IPS DF 6.9 (cell line): ENCODE measurements at places on chromosomes 6 and 20.

GRCh38 chr20:60408435-60408834 lies 450.2 kb downstream of the CDH26 start:
- H3K27me3 ChIP-seq = no peaks in the 10 kb centered on the region
- no peak overlapping the region for H3K27ac ChIP-seq
- no peak overlapping the region for H3K4me3 ChIP-seq
- DNase-seq = no peak
- no peaks in the 10 kb centered on the region for H3K36me3 ChIP-seq

DNA sequence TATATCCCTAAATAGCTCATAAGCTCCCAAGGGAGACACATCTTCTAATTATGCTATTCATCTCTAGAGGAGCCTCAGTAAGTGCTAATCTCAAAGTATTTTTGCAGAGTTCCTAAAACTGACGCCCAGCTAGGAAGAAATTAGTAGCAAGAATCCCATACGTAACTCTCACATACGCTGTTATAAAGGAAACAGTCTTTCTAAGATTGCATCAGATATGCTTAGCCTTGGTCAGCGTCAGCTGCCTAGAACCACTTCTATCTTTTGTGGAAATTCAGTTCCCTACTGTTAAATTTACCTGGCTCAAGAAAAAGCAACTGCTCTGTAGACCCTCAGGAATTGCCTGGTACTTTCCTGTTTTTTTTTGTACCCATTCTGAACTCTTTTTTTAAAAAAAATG lies 13.6 kb downstream of the RIPOR2 start:
- H3K36me3 ChIP-seq = no peaks in the 10 kb centered on the region
- DNase-seq = no peak
- no peaks in the 10 kb centered on the region for H3K27me3 ChIP-seq

- peaks cover 10% of the 10 kb centered on the region; the same call in 1 of the 2 replicates for H3K27me3 ChIP-seq
- H3K36me3 ChIP-seq = no peaks in the 10 kb centered on the region
- no peak overlapping the region for H3K27ac ChIP-seq
These were observed 159.7 kb upstream of the ZNF337 start for GRCh38 chr20:25856256-25856884.

GRCh38 chr6:34645627-34646026 lies 50.9 kb downstream of the ILRUN start:
- H3K27ac ChIP-seq = no peak overlapping the region
- H3K27me3 ChIP-seq = no peaks in the 10 kb centered on the region
- no peaks in the 10 kb centered on the region for H3K36me3 ChIP-seq
- no peaks in the 10 kb centered on the region for H3K4me1 ChIP-seq

DNA sequence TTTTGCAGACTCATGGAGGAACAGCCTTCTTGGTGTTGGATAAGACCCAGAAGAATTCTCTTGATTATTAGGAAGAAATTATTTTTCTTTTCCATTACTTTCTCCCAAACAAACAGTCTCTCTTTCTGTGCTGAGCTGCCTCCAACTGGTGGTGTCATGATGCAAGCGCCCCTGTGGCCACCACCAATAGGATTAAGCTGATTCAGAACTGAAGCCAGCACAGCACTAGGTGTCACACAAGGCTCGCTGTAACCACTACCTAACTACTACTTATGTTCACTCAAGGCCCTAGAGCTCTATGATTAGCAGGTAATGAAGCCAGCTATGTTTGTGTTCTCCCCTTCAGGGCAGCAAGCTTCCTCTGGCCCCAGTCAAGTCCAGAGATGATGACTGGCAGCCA lies 123.4 kb downstream of the HTR1B start:
- no peaks in the 10 kb centered on the region for H3K36me3 ChIP-seq
- H3K27me3 ChIP-seq = no peaks in the 10 kb centered on the region
- no peak overlapping the region for H3K4me3 ChIP-seq

GRCh38 chr6:64270083-64270482 lies 634.5 kb downstream of the PHF3 start:
- H3K27me3 ChIP-seq = no peaks in the 10 kb centered on the region
- H3K4me1 ChIP-seq = no peaks in the 10 kb centered on the region
- H3K36me3 ChIP-seq = no peaks in the 10 kb centered on the region
- H3K27ac ChIP-seq = no peak overlapping the region

GRCh38 chr6:132817554-132818403 lies 3.4 kb downstream of the RPS12 start:
- H3K4me1 ChIP-seq = peaks cover 2% of the 10 kb centered on the region; the same call in 1 of the 2 replicates
- H3K4me3 ChIP-seq = no peak overlapping the region
- no peak for DNase-seq
- H3K36me3 ChIP-seq = peaks cover 27% of the 10 kb centered on the region; the same call in 1 of the 2 replicates
- H3K27ac ChIP-seq = no peak overlapping the region
- H3K27me3 ChIP-seq = no peaks in the 10 kb centered on the region

GRCh38 chr6:18978337-18979128 lies 591.4 kb downstream of the RNF144B start:
- no peak overlapping the region for H3K4me3 ChIP-seq
- no peaks in the 10 kb centered on the region for H3K27me3 ChIP-seq
- H3K36me3 ChIP-seq = no peaks in the 10 kb centered on the region
- H3K4me1 ChIP-seq = no peaks in the 10 kb centered on the region

DNA sequence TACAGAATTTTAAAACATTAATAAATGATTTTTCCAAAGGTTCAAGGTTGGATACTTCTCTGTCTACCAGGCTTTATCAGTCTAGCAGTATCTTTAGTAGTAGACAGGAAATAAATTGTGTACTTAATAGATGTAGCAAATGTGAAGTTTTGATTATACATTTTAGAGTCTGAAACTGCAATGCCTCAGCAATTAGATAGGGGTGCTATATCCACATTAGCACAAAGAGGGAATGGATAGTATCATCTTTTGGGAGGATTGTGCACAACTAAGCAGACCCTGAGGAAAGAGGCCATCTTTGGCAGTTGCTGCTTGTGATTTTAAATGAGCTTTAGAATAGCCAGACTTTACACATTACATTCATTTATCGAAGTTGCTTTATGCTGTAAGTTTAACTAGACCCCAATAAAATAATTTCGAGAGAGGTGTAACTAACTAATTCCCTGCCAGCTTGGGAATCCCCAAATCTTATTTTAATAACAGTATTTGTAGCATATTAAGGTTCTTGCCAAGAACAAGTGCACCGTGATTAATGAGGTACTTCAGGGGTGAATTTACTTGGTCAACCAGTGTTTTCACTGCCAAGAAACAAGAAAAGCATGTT lies 2.8 kb downstream of the KCNQ5 start:
- peaks cover 31% of the 10 kb centered on the region for H3K27me3 ChIP-seq
- H3K27ac ChIP-seq = no peak overlapping the region

- H3K36me3 ChIP-seq = no peaks in the 10 kb centered on the region
- H3K27me3 ChIP-seq = no peaks in the 10 kb centered on the region
- no peaks in the 10 kb centered on the region for H3K4me1 ChIP-seq
- H3K4me3 ChIP-seq = no peak overlapping the region
These were observed 100.6 kb downstream of the PCSK2 start for GRCh38 chr20:17327185-17328148.

- DNase-seq = no peak
- H3K27ac ChIP-seq = no peak overlapping the region
- peak overlapping the region; percentile 87; the same call in 1 of the 2 replicates for H3K4me3 ChIP-seq
- peaks cover 1% of the 10 kb centered on the region; the same call in 1 of the 2 replicates for H3K4me1 ChIP-seq
These were observed 1.1 kb downstream of the RGS17 start for GRCh38 chr6:153129873-153130514.

- no peaks in the 10 kb centered on the region for H3K27me3 ChIP-seq
These were observed 3.1 kb downstream of the DNAAF9 start for GRCh38 chr20:3404402-3404801.

- DNase-seq = no peak
- no peaks in the 10 kb centered on the region for H3K36me3 ChIP-seq
- no peak overlapping the region for H3K27ac ChIP-seq
- no peaks in the 10 kb centered on the region for H3K27me3 ChIP-seq
These were observed 172.9 kb upstream of the EXOC2 start for GRCh38 chr6:865846-866245.

DNA sequence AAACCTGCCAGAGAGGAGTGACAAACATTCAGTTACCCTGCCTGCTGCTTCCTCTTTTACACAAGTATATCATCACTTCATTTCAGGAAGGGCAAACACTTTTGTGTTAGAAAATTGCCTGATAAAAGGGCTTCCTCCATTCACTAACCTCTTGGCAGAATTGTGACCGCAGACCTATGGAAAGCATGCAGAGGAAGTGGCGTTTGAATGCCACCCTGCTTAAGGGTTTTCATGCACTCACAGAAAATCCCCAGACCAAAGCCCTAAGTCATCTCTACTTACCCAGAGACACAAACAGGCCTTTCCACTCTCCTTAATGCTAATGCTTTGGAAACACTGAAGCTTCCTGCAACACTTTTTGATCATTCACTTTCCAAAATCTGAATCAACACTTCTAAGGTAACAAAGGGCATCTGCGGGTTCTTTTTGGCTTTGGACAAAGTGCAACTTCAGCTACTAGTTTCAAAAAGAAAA lies 22.1 kb upstream of the RALGAPA2 start:
- H3K36me3 ChIP-seq = no peaks in the 10 kb centered on the region
- H3K27ac ChIP-seq = no peak overlapping the region
- no peaks in the 10 kb centered on the region for H3K27me3 ChIP-seq

- H3K27ac ChIP-seq = no peak overlapping the region
- no peaks in the 10 kb centered on the region; the same call in 1 of the 2 replicates for H3K4me1 ChIP-seq
- H3K27me3 ChIP-seq = no peaks in the 10 kb centered on the region
These were observed 23.4 kb downstream of the SHLD1 start for GRCh38 chr20:5773589-5773988.

- no peaks in the 10 kb centered on the region for H3K4me1 ChIP-seq
- no peaks in the 10 kb centered on the region for H3K27me3 ChIP-seq
- H3K4me3 ChIP-seq = no peak overlapping the region
These were observed 869.1 kb downstream of the QKI start for GRCh38 chr6:164283574-164283973.

- H3K27me3 ChIP-seq = no peaks in the 10 kb centered on the region
- H3K27ac ChIP-seq = no peak overlapping the region
- no peaks in the 10 kb centered on the region for H3K36me3 ChIP-seq
- no peak for DNase-seq
- H3K4me1 ChIP-seq = no peaks in the 10 kb centered on the region
These were observed 79.0 kb upstream of the LAMA2 start for GRCh38 chr6:128803911-128804310.

DNA sequence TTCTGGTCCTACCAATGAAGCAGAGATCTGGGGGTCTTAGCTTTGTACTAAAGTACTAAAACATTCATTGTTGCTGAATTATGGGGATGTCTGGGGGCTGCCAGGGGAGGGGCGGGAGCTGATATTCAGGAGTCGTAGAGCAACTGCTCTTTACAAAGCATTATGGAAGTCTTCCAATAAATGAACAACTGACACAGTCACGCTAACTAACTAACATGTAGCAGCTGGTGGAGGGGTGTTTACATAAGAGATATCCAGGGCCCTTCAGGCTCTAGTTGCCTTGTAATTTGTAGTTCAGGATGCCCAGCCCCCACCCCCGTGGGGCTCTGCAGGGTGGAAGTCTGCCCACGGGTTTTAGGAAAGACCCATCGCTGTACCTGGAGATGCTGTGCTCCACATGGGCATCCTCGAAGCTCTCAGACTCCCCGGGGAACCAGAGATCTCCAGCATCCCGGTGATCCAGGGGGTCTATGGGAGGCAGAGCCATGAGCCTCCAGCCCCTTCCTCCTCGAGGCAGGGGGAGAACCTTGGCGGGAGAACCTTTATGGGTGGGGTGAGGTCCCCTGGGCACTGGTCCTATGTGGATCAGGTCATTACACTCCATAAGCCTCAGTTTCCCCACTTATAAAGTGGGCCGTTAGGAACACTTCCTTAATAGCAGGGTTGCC lies 3.4 kb downstream of the TREM2 start:
- no peak for DNase-seq
- H3K27ac ChIP-seq = no peak overlapping the region
- H3K36me3 ChIP-seq = no peaks in the 10 kb centered on the region

DNA sequence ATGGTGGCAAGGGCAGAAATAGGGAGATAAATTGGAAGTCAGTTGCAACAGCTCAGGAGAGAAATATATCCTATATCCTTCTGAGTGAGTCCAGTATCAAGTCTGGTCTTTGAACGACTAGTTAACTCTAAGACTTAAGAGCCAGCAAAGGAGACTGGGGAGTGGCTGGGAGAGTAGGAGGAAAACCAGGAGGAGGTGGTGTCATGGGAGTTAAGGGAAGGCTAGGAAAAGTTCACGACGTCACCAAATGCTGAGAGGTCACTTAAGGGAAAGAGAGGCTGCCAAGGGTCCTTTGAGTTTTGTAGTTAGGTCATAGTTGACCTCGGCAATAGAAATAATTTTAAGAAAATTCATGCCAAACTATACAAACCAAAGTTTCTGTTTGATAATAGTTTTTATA lies 25.1 kb downstream of the ACOT13 start:
- no peak overlapping the region for H3K4me3 ChIP-seq
- no peaks in the 10 kb centered on the region for H3K27me3 ChIP-seq
- H3K4me1 ChIP-seq = no peaks in the 10 kb centered on the region
- no peak overlapping the region for H3K27ac ChIP-seq
- H3K36me3 ChIP-seq = no peaks in the 10 kb centered on the region
- DNase-seq = no peak

- no peak overlapping the region for H3K27ac ChIP-seq
- H3K4me1 ChIP-seq = no peaks in the 10 kb centered on the region; the same call in 1 of the 2 replicates
- no peaks in the 10 kb centered on the region for H3K27me3 ChIP-seq
These were observed 184.4 kb upstream of the FBXL4 start for GRCh38 chr6:99132026-99132635.

DNA sequence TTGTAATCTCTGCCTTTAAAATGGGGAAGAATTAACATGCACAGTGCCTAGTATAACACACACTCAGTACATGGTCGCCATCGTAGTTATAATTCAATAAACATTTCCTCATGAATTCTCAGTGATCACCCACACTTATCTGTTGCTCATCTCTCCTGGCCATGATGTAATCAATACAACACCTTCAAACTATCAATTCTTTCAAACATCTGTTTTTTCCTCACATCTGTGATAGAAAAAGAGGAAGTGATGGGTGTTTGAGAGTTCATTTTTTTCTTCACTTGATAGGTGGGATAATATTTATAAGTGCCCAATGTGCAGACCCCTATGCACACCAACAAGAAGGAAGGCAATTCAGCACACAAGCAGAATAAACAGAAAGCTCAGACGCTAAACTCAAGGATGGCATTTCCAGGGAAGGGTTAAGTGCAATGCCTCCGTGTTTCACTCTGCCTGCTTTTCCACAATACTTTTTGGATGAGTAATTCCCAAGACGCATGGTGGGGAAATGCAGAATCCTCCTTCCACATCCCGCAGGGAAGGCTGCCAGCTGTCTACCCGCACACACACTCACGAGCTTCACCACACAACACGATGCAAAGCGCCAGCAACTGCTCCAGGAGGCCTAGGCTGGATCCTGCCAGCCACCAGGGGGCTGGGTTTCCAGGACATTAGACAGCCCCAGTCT lies 100.3 kb downstream of the GMPR start:
- no peak overlapping the region for H3K27ac ChIP-seq
- no peaks in the 10 kb centered on the region for H3K36me3 ChIP-seq
- no peaks in the 10 kb centered on the region for H3K4me1 ChIP-seq
